ENCODE measurements at places on chromosomes 1 and 21. TPM values are rescaled to one million over a fixed set of nuclear protein-coding genes. Genes with fewer than 3 reads are reported as not detected.

AQP10 gene
- not detected for total RNA-seq

NDUFV3 gene
- total RNA-seq, result 41.7 TPM

IL24 gene
- total RNA-seq, result 5.9 TPM

SLC30A1 gene
- total RNA-seq, result 9.0 TPM

DOP1B gene
- total RNA-seq, result 17.5 TPM

ADCY10 gene
- total RNA-seq, result 0.19 TPM

PRKACB gene
- 19.1 TPM for total RNA-seq
